ENCODE measurements at places on chromosomes 12 and 14.
A peak's percentile ranks its signal among the peaks of the same experiment; 100 is the strongest.

DNA sequence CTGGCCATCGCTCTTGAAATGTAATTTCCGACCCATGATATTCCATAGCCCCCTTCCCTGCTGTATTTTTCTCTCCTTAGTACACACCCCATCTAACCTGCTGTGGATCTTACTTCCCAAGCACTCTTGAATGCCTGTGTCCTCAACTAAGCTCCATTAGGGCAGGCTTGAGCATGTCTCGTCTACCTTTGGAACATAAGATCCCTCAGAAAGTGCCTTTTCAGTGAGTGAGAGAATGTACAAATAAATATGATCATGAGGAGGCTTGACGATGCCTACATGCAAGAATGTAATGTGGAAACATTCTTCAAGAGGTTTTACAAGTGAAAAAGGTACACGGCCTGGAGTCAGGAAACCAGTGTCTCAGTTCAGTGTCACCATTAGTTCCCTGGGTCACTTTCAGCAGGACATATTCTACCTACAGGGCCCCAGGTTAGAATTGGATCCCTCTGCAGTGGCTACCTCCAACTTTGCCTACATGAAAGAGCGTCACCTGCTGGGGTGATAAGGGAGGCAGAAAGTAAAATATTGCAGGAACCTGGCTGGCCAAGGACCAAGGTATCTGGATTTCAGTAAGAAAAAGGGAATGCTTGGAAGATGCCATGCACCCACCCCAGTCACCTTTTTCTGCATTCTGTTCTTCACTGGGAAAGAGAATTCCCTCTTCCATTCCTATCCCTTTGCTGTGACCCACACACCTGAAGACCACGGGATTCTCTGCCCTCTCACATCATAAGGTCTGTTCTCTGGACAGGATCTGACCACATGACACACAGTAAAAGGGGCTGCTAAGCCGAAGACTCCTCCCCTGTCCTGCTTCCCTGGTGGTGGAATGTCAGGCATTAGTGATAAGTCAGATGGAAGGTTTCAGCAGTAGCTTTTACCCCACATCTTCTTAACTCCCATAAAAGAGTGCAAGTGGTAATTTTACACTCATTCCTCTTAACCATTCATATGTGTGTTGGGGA, 24.6 kb upstream of the SERPINA1 start:
- H3K27me3 ChIP-seq, result no peaks in the 10 kb centered on the region
- no peak overlapping the region for H3K27ac ChIP-seq
- no peak overlapping the region for H3K4me3 ChIP-seq
- H3K4me1 ChIP-seq, result no peaks in the 10 kb centered on the region
- DNase-seq, result no peak

- peaks cover 13% of the 10 kb centered on the region for H3K4me1 ChIP-seq
- no peaks in the 10 kb centered on the region for H3K36me3 ChIP-seq
- H3K4me3 ChIP-seq, result peak overlapping the region; percentile 29
- peak; percentile 28 for DNase-seq
- peaks cover 6% of the 10 kb centered on the region for H3K27me3 ChIP-seq
Observed at GRCh38 chr14:71931492-71932228, 569 bp upstream of the RGS6 start.

DNA sequence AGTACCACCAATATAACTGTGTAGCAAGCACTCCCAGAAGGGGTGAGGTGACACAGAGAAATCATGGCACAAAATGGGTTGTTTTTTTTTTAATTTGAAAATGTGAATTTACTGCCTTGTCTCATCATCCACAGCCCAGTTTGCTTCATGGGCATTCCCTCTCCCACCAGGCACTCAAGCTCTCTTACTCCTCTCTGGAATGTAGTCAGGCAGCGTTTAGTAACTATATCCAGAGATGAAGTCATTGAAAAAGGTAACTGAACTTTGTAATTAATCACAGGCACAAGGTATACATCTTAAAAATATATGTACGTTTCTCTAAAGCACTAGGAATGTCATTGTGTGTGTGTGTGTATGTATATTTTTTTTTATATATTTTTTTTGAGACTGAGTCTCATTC, 91.4 kb downstream of the FAR2 start:
- no peak overlapping the region for H3K4me3 ChIP-seq
- H3K27me3 ChIP-seq, result no peaks in the 10 kb centered on the region
- DNase-seq, result no peak

GRCh38 chr12:129900306-129900705, 3.5 kb downstream of the TMEM132D start:
- no peaks in the 10 kb centered on the region for H3K4me1 ChIP-seq
- H3K27ac ChIP-seq, result no peak overlapping the region
- peaks cover 17% of the 10 kb centered on the region for H3K27me3 ChIP-seq
- DNase-seq, result no peak

- H3K36me3 ChIP-seq, result peaks cover 57% of the 10 kb centered on the region
- peak overlapping the region; percentile 23 for H3K4me3 ChIP-seq
- peaks cover 5% of the 10 kb centered on the region for H3K27me3 ChIP-seq
- peaks cover 69% of the 10 kb centered on the region for H3K4me1 ChIP-seq
Observed at GRCh38 chr12:109448707-109449390, 28.3 kb downstream of the KCTD10 start.

- H3K4me3 ChIP-seq, result no peak overlapping the region
- no peak overlapping the region for H3K27ac ChIP-seq
- no peaks in the 10 kb centered on the region for H3K4me1 ChIP-seq
- peak; percentile 21 for DNase-seq
- no peaks in the 10 kb centered on the region for H3K27me3 ChIP-seq
Observed at GRCh38 chr14:53295985-53296582, 143.0 kb upstream of the DDHD1 start.

GRCh38 chr12:26120561-26121274, 4.1 kb downstream of the BHLHE41 start:
- H3K27me3 ChIP-seq, result peaks cover 11% of the 10 kb centered on the region
- no peak for DNase-seq
- H3K4me1 ChIP-seq, result peaks cover 25% of the 10 kb centered on the region

DNA sequence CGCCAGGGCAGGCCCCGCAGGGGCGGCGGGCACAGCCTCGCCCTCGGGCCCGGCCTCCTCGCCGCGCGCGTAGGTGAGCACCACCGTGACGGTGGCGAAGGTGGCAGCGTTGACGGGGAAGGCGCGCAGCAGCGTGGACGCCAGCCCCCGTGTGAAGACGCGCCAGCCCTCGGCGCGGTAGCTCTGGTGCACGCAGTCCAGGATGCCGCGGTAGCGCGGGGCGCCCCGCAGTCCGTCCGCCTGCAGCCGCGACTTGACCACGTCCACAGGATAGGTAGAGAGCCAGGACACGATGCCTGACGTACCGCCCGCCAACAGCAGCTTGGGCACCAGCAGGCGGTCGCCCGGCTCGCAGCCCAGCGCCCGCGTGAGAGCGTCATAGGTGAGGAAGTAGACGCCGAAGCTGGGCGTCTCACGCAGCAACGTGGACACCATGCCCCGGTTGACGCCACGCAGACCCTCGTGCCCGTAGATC, 13.9 kb downstream of the SLC25A29 start:
- no peak overlapping the region for H3K27ac ChIP-seq
- H3K4me1 ChIP-seq, result peaks cover 3% of the 10 kb centered on the region
- H3K27me3 ChIP-seq, result peaks cover 12% of the 10 kb centered on the region
- H3K36me3 ChIP-seq, result peaks cover 8% of the 10 kb centered on the region

DNA sequence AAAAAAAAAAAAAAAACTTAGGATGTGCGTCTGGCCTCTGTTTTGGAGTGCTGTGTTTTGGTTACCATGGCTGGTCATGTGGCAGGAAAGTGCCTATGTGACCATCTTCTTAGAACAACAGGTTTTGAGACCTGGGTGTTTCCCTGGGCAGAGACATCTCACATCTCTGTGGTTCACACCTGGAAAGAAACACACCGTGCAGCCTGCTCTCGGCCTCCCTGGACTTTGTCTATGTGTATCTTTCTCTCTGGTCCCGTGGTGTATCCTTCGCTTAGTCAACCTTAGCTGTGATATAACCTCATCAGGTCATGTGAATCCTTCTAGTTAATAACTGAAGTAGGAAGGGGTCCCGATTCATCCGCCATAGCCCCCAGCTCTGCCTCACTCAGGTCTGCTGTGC, 22.6 kb downstream of the ACADS start:
- no peaks in the 10 kb centered on the region for H3K4me1 ChIP-seq
- no peak overlapping the region for H3K4me3 ChIP-seq
- no peaks in the 10 kb centered on the region for H3K36me3 ChIP-seq
- H3K27me3 ChIP-seq, result peaks cover 2% of the 10 kb centered on the region
- H3K27ac ChIP-seq, result no peak overlapping the region

DNA sequence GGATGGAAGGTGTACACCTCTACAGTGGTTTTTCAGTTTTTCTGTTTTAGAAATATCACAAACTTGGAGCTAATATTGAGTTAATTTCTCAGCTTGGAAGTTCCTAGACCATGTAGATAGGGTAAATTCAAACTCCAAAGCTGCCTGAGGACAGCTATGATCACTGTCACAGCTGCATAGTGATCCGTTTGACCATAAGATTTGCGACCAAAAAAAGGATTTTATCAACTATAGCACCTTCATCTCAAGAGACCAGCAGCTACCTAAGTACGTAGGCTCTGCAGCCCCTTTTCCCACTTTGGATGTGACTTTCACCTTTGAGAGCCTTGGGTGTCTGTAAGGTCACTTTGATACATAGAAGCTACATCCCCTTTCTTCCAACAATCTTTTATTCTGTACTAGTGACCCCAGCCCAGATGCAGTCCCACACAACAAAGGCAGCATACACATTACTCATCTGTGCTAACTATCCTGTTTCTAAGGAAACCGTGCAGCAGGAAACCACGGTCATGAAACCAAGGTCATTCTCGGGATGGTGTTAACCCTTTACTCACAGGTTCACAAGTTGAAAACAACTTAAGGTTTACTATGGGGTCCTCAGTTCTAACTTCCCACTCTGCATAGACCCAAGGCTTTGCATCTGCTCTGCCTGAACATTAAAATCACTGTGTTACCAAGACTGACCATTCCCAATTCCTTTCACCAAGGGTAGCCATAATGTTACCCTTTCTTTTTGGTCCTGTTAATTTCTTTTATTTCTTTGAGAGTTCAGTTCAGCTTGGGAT, 75.4 kb downstream of the IFT81 start:
- peak overlapping the region; percentile 98 for H3K27ac ChIP-seq
- H3K27me3 ChIP-seq, result no peaks in the 10 kb centered on the region
- H3K4me1 ChIP-seq, result peaks cover 21% of the 10 kb centered on the region
- peaks cover 14% of the 10 kb centered on the region for H3K36me3 ChIP-seq
- H3K4me3 ChIP-seq, result no peak overlapping the region
- peak; percentile 32 for DNase-seq

DNA sequence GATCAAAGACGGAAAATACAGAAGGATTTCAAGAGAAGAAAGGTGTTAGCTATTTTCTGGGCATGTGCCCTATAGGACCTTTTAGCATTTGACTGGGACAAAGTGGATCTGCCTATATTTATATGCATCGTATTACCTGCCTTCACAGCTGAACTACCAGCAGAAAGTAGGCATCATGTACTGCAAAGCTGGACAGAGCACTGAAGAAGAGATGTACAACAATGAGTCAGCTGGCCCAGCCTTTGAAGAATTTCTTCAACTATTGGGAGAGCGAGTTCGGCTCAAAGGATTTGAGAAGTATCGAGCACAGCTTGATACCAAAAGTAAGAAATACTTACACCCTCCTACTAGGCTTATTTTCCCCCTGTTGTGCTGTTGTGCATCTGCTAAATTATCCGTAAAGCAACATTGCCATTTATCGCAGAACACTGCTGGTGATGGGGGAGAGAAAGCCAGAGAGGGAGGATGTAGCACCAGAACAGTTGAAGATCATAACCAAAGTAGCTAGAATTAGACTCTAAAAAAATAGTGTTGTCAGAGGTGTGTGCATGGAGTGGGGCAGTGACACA, 282.0 kb upstream of the RGS6 start:
- peaks cover 15% of the 10 kb centered on the region for H3K4me1 ChIP-seq
- peaks cover 1% of the 10 kb centered on the region for H3K27me3 ChIP-seq
- no peak overlapping the region for H3K4me3 ChIP-seq
- H3K27ac ChIP-seq, result no peak overlapping the region

- H3K27ac ChIP-seq, result no peak overlapping the region
- H3K4me1 ChIP-seq, result no peaks in the 10 kb centered on the region
- H3K27me3 ChIP-seq, result no peaks in the 10 kb centered on the region
- DNase-seq, result no peak
Observed at GRCh38 chr12:18373181-18373580, 111.9 kb downstream of the PIK3C2G start.

DNA sequence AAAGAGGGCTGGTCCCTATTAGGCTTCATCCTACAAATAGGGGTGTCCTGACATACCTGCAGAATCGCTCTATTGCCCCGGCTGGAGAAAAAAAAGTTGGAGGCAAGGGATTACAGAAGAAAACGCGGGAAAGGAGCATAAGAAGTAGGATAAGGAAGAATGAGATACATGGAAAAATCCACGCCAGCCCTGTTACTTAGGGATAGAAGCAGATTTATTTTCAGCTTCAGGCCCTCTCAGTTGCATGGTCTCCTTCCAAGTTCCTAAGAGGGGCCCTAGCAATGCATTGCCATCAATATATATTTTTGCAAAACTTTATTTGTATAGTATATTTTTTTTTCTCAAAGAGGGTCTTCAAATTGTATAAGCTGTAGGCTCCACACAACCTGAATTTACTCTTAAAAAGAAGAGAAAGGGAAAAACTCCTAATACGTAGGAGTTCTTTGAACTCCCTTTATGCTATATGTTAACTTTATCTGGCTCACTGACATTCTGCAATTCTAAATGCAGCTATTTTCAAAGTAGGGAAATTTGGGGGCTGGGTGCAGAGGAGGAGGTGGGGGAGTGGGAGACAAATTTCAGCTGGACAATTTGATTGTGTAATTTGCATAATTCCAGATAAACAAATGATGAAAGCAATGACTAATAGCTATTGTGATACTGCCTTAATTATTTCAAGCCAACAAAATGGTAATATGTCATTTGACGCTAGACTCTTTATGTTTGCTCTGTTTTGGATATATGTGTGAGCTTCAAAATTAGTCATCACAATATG, 137.7 kb upstream of the TRHDE start:
- no peak for DNase-seq
- H3K4me1 ChIP-seq, result peaks cover 5% of the 10 kb centered on the region
- H3K4me3 ChIP-seq, result no peak overlapping the region
- no peaks in the 10 kb centered on the region for H3K36me3 ChIP-seq
- no peak overlapping the region for H3K27ac ChIP-seq

- no peak overlapping the region for H3K27ac ChIP-seq
- DNase-seq, result no peak
- H3K4me1 ChIP-seq, result no peaks in the 10 kb centered on the region
- no peak overlapping the region for H3K4me3 ChIP-seq
- H3K36me3 ChIP-seq, result no peaks in the 10 kb centered on the region
- peaks cover 2% of the 10 kb centered on the region for H3K27me3 ChIP-seq
Observed at GRCh38 chr14:94933486-94933885, 163.6 kb upstream of the GSC start.

DNA sequence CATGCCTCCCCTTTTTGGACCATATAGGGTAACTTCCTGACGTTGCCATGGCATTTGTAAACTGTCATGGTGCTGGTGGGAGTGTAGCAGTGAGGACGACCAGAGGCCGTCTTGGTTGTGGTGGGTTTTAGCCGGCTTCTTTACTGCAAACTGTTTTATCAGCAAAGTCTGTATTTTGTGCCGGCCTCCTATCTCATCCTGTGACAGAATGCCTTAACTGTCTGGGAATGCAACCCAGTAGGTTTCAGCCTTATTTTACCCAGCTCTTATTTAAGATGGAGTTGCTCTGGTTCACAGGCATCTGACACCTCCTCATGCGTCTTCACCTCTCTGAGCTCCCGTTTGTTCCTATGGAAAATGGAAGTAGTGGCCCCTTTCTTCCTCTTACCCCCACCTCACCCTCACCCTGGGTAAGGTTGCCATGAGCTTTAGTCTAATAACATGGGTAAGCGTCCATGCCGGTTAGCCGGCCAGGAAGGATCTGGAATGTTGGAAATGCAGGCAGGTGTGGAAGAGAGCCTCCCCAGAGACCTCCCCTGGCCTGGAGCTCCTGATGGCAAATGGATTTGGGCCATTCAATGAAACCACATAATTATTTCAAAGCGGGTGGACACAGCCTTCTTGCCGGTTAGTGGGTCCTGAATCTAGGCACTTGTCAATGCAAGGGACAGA, 18.6 kb downstream of the HHIPL1 start:
- peaks cover 20% of the 10 kb centered on the region for H3K4me1 ChIP-seq
- no peak overlapping the region for H3K27ac ChIP-seq
- peaks cover 12% of the 10 kb centered on the region for H3K36me3 ChIP-seq
- DNase-seq, result no peak
- no peak overlapping the region for H3K4me3 ChIP-seq

All from endothelial cell (in vitro differentiated cells).